B cell (primary cell): ENCODE measurements at places on chromosomes 4 and X. TPM values are rescaled to one million over a fixed set of nuclear protein-coding genes. Genes with fewer than 3 reads are reported as not detected.

DNA sequence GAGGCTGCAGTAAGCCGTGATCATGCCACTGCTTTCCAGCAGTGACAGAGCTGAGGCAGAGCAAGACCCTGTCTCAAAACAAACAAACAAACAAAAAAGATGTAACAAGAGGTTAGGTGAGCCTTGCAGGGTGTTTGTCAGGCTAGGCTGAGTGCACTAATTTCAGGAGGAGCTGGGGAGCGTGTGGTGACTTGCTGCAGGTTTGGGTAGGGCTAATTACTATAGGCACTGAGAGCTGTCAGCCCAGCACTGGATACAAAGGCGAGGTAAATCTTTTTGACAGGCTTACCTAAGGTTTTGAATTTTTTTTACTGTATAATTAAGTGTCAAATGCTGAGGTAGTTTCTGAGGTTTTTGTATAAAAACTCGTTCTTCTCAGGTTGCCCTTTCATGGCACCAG lies 29.8 kb upstream of the SH3D19 start:
- DNase-seq, result no peak

SAP30 gene
- total RNA-seq, result 2.5 and 2.7 TPM in 2 replicates

- no peak for DNase-seq
These were observed 55.2 kb downstream of the DOCK11 start for GRCh38 chrX:118550792-118551191.

DNA sequence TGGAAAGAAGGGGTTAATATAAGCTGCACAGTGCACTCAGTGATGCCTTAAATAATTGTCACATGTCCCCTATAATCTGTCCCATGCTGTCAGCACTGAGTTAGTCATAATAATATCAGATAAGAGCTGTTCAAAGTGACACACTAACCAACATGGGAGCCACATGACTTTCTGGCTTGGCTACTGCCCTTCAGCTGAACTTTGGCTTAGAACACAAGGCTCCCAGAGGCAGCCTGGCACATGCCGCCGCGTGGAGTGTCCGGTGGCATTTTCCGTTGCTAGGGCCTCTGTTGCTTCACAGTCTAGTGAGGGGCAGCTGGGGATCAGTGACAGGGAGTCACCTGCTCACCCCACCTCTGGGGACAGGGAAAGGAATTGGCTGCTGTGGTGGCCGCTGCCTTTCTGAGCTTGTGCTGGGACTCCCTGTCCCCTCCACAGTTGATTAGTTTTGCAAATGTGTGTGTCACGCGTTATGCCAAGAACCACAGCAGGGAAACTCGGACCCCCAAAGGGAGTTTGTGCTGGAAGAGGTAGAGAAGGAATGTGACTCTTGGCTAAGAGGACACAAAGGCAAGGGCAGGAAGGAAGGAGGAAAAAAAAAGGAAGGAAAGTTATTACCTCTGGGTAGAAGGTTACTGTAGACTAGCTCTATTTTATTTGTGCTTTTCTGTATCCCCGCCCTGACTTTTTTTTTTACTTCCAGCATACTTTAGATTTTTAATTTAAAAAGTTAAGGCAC lies 41.1 kb upstream of the PPARGC1A start:
- DNase-seq, result no peak

USO1 gene
- 42.6 and 45.0 TPM in 2 replicates for total RNA-seq

DNA sequence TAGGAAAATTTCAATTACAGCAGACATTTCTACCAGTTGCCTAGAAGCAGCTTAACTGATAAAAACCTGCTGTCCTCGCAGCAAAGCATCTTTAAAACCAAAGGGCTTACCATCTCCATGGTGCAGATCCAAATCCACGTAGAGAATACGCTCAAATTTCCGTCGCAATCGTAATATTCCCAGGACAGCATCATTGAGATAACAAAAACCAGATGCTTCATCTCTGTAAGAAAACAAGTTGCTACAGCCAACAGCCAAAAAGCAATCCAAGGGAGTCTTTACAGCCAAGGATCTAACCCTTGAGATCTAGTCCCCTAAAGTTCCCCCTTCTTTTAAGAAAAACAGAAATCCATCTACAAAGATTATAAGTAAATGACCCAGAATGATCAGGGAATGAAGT lies 77.6 kb downstream of the HDAC8 start:
- no peak for DNase-seq

TLR10 gene
- 51.5 and 53.4 TPM in 2 replicates for total RNA-seq

DNA sequence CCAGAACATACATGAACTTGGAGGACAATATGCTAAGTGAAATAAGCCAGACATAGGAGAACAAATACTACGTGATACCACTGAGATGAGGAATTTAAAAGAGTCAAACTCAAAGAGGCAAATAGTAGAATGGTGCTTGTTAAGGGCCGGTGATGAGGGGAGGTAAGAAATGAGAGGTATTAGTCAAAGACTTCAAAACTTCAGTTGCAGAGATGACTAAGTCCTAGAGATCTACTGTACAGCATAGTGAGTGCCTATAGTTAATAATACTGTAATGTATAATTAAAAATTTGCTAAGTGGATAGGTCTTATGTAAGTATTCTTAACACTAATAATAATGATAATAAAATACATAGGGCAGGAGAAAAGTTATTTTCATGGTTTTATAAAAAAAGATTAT lies 126.9 kb upstream of the VEGFC start:
- no peak for DNase-seq

DNA sequence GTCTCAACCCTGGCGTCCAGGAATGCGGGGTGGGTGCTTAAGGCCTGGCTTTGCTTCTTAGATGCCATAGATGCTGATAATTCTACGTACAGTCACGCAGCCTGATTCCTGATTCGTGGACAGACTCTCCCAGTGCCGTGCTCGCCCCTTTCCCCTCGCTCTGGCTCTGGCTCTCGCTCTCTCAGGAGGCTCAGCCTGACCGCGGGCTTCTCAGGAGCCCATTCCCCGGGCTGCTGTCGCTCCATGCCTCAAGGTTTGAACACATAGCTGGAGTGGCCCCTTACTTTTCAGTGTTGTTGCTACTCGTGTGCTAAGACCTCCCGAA lies 59.2 kb upstream of the ZC4H2 start:
- DNase-seq, result no peak

DNA sequence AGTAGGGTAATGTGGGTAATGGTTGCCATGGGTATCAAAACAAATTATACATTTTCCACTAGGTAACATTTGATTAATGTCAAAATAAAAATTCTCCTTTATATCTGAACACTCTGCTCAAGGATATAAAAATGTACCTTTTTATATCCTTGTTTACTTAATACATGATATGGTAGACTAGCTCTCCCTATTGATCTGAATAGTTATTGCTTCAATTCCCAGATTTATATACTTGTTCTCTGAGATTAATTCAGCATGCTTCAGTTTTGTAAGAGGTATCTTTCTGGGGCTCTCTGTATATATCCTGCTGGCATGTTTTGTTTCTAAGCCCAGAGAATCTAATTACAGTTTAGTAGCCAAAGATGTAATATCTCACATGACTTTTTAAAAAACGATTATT lies 169.7 kb downstream of the NPNT start:
- no peak for DNase-seq

GRCh38 chr4:108107729-108108382 lies 60.9 kb downstream of the LEF1 start:
- DNase-seq, result no peak

GRCh38 chr4:156420623-156421022 lies 467.0 kb upstream of the CTSO start:
- no peak for DNase-seq

GRCh38 chr4:76867880-76868655 lies 29.9 kb downstream of the SOWAHB start:
- DNase-seq, result no peak

DNA sequence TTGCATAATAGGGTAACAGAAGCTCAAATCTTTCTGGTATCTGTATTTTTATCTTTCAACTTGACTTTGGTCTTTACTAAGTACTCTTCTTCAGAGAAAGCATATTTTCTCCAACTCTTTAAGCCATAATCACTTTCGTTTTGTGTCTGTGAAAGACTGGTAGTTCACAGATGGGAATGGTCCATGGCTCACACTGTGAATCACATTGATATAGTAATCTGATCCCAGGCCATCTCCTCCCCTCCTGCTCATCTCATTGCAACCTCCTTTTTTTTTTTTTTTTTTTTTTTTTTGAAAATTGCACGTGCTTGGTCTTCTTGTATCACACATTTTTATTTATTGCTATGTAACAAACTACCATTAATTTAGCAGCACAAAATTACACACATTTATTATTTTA lies 694.5 kb upstream of the SLIT2 start:
- DNase-seq, result no peak

GABRG1 gene
- not detected in 2 replicates for total RNA-seq

- no peak for DNase-seq
These were observed 208.4 kb downstream of the ANTXR2 start for GRCh38 chr4:79864500-79865200.

DNA sequence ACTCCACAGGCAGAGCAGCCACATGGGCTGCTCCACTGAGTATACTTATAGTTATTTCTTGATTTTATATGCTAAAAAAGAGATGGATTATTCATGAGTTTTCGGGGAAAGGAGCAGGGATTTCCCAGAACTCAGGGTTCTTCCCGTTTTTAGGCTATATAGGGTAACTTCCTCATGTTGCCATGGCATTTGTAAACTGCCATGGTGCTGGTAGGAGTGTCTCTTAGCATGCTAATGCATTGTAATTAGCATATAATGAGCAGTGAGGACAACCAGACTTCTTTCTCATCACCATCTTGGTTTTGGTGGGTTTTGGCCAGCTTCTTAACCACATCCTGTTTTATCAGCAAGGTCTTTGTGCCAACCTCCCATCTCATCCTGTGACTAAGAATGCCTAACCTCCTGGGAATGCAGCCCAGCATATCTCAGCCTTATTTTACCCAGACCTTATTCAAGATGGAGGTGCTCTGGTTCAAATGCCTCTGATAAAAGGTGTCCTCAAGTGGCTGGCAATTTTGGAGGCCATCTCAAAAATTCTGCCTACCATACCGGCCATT lies 213.0 kb upstream of the VEGFC start:
- DNase-seq, result no peak

DNA sequence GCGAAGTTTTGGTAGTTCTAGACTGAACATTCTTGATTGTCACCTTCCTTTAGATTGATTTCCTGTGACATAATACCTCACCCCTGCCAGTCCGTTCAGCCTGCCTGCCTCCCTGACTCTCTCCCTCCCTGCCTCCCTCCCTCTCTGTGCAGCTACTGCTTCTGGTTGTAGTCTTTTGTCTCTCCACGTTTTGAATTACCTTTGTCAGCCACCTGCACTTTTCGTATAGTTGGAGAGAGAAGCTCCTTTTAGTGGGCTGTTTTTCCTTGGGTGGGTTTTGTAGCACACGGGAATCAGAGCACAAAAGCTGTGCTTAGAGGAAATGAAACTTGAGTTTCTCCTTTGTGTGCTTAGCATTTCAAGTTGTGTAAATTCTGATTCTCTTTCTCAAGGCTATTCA lies 32.6 kb upstream of the MSMO1 start:
- peak; percentile 60 for DNase-seq

PPP1R3F gene
- total RNA-seq, result 9.8 and 10.2 TPM in 2 replicates

- no peak for DNase-seq
These were observed 155.0 kb upstream of the MAP3K15 start for GRCh38 chrX:19670321-19670750.

SSX3 gene
- not detected in 2 replicates for total RNA-seq

RTL5 gene
- total RNA-seq, result 21.0 and 22.4 TPM in 2 replicates

DNA sequence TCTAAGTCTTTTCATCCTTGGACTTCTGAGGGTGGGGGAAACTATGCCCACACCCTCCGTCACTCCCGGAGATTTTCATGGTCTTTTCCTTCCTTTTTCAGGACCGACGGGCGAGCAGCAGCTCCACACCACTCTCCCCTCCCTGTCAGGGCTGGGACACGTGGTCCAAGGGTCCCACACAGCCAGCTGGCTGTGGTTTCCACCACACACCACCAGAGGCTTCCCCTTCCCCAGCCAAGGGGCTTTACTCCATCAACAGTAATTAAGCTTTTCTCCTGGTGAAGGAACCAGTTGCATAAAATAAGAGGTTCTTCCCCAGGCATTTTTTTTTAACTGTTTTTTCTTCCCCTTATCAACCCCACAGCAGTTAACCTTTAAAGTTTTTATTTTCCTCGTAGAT lies 453.9 kb downstream of the GPAT3 start:
- DNase-seq, result no peak

DNA sequence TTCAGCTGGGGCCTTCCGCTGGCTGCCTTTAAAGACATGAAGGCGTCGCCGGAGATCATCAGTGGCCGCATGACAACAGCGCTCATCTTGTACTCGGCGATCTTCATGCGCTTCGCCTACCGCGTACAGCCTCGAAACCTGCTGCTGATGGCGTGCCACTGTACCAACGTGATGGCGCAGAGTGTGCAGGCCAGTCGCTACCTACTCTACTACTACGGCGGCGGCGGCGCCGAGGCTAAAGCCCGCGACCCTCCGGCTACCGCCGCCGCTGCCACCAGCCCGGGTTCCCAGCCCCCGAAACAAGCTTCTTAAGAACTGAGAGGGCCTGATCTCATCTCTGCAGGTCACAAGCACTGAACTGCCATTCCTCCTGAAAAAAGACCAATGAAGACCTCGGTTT lies 437 bp downstream of the MPC1L start:
- no peak for DNase-seq

- DNase-seq, result no peak
These were observed 512.0 kb upstream of the FAT1 start for GRCh38 chr4:187235456-187236170.

- no peak for DNase-seq
These were observed 102.7 kb downstream of the CNKSR2 start for GRCh38 chrX:21476909-21477308.

STPG2 gene
- 0.41 and 0.49 TPM in 2 replicates for total RNA-seq

GRCh38 chr4:33080275-33080674 lies 2360.1 kb downstream of the PCDH7 start:
- DNase-seq, result no peak

GRCh38 chrX:63708801-63709200 lies 76.2 kb downstream of the ARHGEF9 start:
- DNase-seq, result no peak

CLTRN gene
- 0.24 and 0.42 TPM in 2 replicates for total RNA-seq

GRPR gene
- 0.42 and 0.51 TPM in 2 replicates for total RNA-seq

- DNase-seq, result no peak
These were observed 75.6 kb downstream of the BMP3 start for GRCh38 chr4:81106150-81106549.

GRCh38 chrX:24485323-24485722 lies 20.2 kb downstream of the PDK3 start:
- no peak for DNase-seq

GAGE13 gene
- total RNA-seq, result not detected in 2 replicates

DNA sequence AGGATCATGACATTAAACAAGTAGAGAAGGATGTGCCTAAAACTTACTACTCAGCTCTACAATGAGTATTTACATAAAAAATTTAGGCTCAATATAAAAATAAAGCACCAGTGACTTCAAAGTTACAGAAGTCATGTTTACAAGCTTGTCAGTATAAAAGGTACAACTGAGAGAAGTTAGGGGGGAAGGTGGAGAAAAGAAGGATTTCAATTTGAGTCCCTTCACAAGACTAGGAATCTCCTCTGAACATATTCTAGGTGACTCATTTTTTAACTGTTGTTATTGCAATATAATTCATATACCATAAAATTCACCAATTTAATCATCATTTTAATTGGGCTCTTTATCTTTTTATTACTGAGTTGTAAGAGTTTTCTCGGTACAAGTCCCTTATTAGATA lies 26.9 kb downstream of the FRYL start:
- no peak for DNase-seq

GRCh38 chrX:139113708-139114107 lies 402.2 kb upstream of the FGF13 start:
- DNase-seq, result no peak

- no peak for DNase-seq
These were observed 11.7 kb upstream of the TENM3 start for GRCh38 chr4:182231496-182231895.
